Stimulated activated CD8-positive, alpha-beta memory T cell treated with anti-CD3 and anti-CD28 coated beads, Interleukin-15, amount 100 ng/mL, for 24 hours (primary cell): ENCODE measurements at places on chromosomes 4 and X.

GRCh38 chr4:110268352-110268751 is 69.9 kb upstream of the ELOVL6 start:
- no peak for DNase-seq

DNA sequence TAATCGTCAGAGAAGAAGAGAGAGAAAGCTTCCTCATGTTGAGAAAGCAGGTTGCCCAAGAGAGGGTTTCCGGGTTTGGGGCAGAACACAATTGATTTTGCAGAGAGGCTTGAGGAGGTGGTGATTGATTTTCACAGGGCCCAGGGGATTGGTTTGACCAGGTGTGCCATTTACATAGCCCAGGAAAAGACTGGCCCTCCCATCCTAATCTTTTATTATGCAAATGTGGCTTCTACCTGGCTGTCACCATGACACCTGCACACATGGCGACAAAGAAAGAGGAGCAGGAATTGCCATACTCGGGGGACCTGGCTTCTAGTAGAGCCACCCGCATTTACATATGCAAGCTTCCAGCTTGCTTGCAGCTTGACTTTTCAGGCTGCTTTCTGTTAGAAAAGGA is 405.3 kb downstream of the PPP4R3C start:
- DNase-seq, result no peak

DNA sequence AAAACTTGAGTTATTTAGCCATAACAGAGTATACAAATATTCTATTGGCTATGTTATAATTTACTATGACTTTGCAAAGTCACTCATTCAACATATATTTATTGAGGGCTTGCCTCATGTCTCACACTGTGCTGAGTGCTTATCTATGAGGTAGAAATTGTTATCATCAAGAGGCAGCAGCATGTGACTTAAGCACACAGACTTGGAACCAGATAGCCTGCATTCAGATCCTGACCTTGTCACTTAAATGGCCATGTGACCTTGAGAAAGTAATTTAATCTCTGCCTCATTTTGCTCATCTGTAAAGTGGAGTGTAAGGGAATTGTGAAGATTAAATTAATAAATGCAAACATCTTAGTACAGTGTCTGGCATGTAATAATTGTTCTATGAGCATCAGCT is 10.1 kb upstream of the EXOSC9 start:
- no peak for DNase-seq

DNA sequence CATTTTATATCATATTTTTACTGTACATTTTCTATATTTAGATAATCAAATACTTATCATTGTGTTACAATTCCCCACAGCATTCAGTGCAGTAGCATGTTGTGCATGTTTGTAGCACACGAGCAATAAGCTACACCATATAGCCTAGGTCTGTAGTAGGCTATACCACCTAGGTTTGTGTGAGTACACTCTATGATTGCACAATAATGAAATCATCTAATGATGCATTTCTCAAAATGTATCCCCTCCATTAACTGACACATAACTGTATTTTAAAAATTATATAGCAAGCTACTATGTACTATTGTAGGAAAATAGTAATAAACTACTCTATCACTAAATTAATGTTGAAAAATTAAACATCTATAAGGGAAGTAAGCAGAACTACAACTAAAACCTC is 518.4 kb upstream of the PABPC4L start:
- no peak for DNase-seq

DNA sequence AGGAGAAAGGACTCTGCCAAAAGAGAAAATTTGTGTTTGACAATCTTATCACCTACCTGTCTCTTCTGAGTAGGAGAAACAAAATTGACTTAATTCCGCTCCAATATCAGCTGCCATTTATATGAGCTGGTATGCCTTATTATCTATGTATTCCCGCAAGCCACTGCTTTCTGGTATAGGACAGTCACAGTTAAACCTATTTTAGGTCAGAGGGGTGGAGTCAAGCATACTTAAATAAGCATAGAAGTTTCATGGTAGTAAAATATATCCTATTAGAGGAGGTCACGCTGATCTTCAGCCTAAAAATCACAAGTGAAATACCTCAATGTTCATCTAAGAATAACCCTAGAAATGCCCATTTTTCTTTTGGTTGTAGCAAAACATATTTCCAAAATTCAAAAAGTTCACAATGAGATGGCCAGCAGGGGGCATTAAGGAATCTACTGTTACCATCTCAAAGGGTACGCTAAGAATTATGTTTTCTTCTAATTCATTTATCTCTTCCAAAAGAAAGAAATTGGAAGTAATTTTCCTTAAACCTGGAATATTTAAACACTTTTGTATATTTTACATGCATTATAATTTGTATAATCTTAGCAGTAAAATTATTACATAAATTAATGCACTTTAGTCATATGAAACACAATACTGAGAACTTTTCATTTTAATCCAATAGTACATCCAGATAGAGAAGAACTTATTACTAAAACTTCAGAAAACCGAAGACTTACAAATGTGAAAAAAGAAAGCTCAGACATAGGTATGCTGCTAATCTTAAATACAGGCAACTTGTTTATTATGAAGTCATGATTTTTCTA is 10.5 kb downstream of the PPAT start:
- no peak for DNase-seq

DNA sequence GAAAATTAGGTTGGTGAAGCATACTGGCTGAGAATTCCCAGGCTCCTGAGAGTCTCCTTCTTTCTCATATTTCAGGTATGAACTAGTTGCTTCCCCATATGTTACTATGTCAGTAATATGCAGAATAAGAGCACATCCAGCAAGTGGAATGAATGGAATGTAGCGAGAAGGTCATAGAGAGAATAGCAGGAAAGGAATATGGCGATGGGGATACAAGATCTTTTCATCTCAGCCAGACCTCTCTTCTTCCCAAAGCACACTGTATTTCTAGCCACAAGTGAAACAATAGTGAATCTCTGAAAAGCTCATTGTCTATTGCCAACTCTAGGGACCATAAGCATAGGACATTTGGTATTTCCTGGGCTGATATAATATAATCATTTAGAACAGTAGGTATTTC is 54.6 kb upstream of the MMAA start:
- no peak for DNase-seq

- no peak for DNase-seq
Measured at GRCh38 chr4:79235095-79235494, 90.8 kb downstream of the NAA11 start.

DNA sequence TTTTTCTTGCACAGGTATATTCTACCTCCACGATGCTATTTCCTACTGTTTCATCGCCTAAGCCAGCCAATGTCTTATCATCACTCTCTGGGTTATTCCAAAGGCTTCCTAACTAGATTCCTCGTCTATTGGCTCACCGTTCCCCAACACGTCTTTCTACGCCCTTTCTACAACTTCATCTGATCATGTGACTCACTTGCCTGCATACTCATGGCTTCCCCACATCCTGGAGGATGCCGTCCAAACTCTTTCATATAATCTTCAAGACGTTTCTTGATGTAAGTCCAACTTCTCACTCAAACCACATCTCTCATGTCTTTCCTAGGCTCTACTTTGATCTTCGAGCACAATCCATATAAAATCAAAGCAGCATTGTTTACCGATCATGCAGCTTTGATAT is 322.0 kb upstream of the PPARGC1A start:
- DNase-seq, result no peak
